Hypothalamus (tissue), 51 donors: ENCODE measurements at places on chromosomes 12 and 14.

DNA sequence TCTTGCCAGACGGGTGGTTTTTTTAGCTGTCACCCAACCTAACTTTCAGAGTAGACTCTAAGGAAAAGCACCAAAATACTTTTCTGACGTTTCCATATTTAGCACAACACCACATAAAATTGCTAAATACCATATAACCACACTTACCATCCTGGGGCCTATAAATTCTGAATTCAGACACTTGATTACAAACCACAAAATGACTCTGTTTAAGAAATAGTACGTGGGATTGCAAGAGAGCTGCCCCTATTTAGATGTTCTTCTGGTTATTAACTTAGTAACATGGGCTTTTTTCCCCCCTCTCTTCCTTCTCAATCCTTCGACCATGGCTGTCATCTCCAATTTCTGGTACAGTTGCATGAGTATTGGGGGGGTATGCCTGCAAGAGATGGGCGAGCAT, 287.7 kb downstream of the BMP4 start:
- DNase-seq, result no peak

GRCh38 chr12:24605466-24605865, 343.4 kb downstream of the BCAT1 start:
- DNase-seq, result no peak

- DNase-seq, result no peak
These were observed 37.6 kb upstream of the SMOC1 start for GRCh38 chr14:69841656-69842055.

GRCh38 chr12:121072147-121072546, 33.1 kb upstream of the OASL start:
- no peak for DNase-seq
